ENCODE measurements at places on chromosomes 13 and 19.

GRCh38 chr13:37416291-37417059, 182.1 kb downstream of the POSTN start:
- no peak for DNase-seq

GRCh38 chr19:522726-523125, 8.8 kb upstream of the CDC34 start:
- no peak for DNase-seq

GRCh38 chr19:32543115-32543900, 37.7 kb upstream of the PDCD5 start:
- no peak for DNase-seq

DNA sequence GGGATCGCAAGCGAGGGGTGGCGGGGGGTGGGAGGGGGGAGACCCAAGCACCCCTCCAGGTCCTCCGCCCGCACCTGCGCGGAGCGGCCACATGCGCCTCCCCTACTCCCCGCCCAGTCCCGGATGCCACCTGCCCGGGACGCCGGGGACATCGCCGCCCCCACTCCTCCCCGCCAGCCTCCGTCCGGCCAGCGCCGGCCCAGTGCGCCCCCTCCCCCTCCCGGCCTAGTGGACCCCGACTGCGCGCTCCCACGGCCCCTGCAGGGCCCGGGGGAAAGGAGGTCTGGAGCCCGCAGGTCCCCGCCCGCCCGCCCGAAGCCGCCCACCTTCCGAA, 263 bp downstream of the RHPN2 start:
- no peak for DNase-seq

DNA sequence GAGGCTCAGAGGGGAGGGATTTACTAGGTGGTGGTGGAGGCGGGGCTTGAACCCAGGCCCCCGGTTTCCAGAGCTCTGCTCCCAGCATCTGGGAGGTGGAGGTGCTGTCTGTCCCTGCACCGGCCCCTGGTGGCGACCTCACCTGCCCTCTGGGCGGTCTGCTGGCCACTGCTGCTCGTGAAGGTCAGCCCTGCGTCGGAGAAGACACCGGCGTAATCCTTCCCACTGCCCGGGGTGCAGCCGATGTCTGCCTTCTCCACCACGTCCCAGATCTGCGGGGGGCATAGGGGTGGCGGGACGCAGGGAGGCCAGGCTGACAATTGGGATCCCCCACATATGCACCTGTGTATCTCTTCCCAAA, 12.8 kb downstream of the C3 start:
- DNase-seq = no peak

GRCh38 chr19:55005684-55006488, 32.2 kb downstream of the GP6 start:
- no peak for DNase-seq

GRCh38 chr13:108574856-108575255, 54.6 kb upstream of the MYO16 start:
- no peak for DNase-seq

GRCh38 chr19:49362929-49363267, 682 bp upstream of the TEAD2 start:
- DNase-seq = no peak

- DNase-seq = no peak
Measured at GRCh38 chr13:99316657-99317256, 9.6 kb upstream of the GPR183 start.

DNA sequence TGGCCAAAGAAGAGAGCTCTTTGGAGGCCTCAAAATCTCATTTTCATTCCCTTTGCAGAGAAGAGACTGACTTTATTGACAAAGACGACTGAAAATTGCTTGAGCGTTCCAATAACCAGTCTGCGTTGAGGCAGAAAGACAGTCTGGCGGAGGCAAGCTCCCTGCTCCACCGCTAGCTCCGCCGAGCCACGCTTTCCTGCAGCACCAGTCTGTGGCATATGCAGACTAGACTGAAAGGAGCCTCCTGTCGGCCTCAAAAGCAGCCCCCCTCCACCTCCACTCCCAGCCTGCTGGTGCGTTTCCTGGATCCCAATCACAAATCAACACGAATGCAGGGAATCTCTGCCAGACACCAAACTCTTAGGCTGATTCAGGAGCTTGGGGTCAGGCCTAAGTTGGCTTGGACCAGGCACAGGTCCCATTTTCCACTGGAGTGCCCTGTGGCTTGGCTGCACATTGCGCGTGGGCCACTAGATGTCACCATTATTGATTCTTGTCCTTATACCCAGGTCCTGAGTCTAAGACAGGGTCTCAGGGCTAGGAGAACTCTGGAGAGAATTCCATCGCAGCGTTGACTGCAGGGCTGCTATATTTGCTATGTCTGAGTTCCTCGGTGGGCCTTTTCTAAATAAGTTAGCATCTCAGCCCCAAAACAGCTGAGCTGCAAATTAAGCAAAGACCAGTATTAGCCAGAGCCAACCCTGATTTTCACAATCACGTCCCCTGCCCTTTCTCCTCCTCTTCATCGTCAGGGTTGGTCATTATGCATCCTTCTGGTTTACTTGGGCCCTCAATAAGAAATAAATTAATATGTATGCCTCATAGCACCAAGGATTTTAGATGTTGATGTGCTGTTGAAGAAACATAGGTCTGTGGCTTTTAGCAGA, 5.2 kb upstream of the ZNF507 start:
- no peak for DNase-seq

- DNase-seq = no peak
Measured at GRCh38 chr13:98892077-98892476, 85.8 kb downstream of the DOCK9 start.

DNA sequence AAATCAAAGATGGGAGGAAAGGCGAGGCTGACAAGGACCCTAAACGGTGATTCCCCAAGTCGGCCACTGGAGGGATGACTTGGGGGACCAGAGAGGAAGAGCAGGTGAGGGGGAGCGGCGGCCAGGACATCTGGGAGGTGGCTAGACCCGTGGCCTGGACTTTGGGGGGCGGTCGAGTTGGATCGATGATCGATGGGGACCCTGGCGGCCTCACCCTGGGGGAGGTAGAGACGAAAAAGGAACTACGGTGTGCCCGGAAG, 7.7 kb upstream of the CIRBP start:
- DNase-seq = no peak

GRCh38 chr19:7670150-7670783, 1.4 kb downstream of the RETN start:
- DNase-seq = no peak
